NCI-H1436 (cell line): ENCODE measurements at places on chromosomes 1 and 21.

DNA sequence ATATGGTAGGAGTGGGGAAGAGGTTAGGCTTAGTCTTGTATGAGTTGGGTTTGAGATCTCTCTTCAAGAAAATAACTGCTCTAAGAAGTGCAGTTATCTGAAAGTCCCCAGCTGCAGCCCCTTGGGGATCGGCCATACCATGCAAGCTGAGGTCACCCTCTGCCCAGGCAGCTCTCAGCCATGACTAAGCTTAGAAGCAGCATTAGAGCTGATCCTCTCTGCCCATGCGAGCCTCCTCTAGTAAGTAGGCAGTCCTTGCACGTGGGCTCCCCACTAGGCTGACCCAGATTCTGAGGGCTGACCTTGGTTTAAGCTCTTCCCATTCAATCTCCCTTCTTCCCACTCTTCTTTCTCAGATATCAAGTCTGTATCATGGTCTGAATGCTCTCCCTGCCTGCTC, 121.0 kb upstream of the UBE2U start:
- DNase-seq: no peak

GRCh38 chr1:54571803-54572541, 23.9 kb downstream of the ACOT11 start:
- DNase-seq: no peak

DNA sequence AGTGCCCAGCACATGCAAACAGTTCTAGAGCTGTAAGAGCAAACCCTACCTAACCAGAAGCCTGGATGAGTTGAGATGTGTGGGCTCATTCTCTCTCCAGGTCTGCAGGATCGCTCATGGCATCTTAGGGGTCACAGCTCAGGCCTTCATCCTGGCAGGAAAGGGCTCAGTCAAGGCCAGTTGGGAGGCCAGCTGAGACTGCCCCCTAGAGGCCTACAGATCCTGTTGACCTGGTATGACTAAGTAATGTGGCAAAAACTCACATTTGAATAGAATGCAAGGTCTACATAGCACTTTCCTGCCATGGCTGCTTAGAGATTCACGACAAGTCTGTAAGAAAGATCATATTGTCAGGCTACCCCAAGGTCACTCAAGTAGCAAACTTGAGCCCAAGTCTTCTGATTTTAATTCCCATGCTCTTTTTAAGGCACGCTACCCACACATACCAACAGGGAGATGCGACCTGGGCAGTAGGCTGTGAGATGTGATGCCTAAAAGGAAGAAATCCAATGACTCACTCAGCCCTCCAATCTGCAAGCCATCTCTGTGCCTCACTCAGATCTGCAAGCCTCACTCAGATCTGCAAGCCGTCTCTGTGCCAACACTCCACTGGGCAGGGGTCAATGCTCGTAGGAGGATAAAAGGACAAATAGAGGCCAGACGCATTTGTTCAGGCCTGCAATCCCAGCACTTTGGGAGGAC, 5.1 kb upstream of the CAPN8 start:
- peak; percentile 24 for DNase-seq

DNA sequence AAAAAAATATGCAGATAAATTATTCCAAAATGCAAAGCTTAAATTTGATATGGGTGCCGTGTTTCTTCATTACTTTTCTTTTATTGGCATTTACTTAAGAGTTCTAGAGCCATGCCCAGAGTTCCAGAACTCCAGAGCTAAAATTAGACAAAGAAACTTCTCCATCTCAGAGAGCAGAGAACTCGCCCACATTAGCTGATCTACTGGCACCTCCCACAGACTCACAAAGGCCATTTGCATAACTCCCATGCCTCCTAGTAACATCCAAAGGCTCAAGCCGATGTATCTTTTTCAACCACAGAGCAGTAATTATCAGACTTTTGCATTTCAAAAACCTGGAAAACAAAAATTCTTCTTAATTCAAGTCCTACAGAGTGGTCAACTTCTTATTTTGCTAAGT, 323.8 kb upstream of the ST6GALNAC5 start:
- DNase-seq: no peak

GRCh38 chr1:77310924-77311323, 29.1 kb downstream of the AK5 start:
- no peak for DNase-seq

GRCh38 chr1:107963008-107963407, 2.0 kb downstream of the VAV3 start:
- DNase-seq: no peak

- no peak for DNase-seq
These were observed 15.9 kb downstream of the C1orf94 start for GRCh38 chr1:34192621-34193020.

GRCh38 chr1:44606701-44607281, 67.5 kb downstream of the TMEM53 start:
- no peak for DNase-seq

- DNase-seq: no peak
These were observed 121.9 kb upstream of the TSPAN2 start for GRCh38 chr1:115211071-115211745.

DNA sequence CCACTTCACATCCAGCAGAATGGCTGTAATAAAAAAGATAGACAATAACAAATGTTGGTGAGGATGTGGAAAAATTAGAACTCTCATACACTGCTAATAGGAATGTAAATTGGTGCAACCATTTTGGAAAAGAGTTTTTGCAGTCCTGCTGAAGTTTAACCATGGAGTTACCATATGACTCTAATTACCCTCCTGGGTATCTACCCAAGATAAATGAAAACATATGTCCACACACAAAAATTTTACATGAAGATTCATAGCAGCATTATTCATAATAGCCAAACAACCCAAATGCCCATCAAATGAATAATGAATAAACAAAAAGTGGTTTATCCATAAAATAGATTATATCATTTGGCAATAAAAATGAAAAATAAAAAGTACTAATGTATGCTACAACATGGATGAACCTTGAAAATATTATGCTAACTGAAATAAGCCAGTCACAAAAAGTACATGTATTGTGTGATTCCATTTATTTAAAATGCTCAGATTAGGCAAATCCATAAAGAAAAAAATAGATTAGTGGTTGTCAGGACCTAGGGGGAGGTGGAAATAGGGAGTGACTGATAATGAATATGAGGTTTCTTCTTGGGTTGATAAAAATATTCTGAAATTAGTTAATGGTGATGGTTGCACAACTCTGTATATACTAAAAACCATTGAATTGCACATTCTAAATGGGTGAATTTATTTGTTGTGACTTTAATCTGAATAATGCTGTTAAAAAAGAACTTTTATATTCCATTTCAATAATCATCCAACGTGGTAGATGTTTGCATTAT, 26.4 kb downstream of the C4BPA start:
- DNase-seq: no peak

GRCh38 chr1:78902641-78903040, 103.9 kb downstream of the ADGRL4 start:
- DNase-seq: no peak

- DNase-seq: no peak
These were observed 38.2 kb downstream of the NTPCR start for GRCh38 chr1:232988572-232989040.

DNA sequence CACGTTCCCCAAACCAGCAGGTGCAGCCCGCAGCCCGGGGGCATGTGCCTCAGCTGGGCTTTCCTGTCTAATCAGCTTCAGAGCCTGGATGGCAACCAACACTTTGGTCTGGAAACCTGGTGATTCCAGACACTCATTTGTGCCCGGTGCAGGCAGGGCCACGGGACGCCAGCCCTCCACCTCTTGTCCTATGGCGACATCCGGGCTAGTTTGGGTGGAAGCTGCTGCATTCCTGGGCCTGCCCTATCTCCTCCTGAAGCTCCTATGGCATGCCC, 111.8 kb downstream of the WDR4 start:
- DNase-seq: no peak

- no peak for DNase-seq
These were observed 19.4 kb upstream of the CLIC6 start for GRCh38 chr21:34649400-34649799.

DNA sequence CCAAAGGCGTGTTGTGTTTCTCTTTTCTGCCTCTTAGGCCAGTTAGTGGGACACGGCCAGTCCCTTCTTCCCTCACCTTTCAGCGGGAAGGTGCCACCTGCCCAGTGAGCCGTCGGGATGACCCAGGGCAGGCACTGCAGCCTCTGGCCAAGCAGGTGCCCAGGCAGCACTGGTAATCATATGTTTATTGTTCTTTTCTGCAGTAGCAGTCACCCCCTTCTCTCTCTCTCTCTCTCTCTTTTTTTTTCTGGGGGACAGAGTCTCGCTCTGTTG, 38.2 kb downstream of the CRYAA start:
- no peak for DNase-seq
